ENCODE measurements at places on chromosomes 6 and 20.

DNA sequence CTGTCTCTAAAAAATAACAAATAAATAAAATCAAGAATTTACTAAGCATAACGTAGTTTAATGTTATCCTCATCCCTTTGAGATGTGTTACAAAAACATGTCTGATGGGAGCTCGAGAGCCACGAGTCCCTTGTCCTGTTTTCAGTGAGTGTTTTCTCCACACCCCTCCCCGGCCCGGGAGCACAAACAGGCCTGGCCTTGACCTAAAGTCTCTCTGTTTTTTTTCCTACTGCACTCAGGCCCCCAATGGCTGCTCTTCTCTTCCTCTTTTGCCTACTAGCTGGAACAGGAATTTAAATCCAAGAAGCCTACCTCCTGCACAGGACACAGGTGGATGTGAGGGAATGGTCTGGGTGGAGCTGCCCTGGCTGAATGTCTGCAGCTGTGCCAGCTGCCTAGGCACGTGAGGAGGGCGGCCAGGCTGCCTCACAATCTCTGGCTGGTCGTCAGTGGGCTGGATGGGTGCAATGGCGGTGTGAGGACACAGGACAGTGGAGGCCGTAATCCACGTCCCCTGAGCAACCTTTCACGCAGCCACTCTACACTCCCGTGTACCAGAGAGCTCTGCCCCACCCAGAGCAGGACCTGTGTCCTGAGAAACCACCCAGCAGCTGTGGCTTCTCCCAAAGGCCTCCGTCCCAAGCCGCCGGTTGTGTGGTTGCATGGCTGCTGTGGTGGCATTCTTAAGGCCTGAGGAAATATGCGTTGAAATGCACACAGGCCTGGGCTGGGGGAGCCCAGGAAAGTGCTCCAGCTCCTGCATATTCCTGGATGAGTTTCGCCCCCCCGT lies 117.5 kb downstream of the FAM120B start:
- no peak for DNase-seq

GRCh38 chr20:62570897-62571668 lies 71.2 kb upstream of the SLCO4A1 start:
- DNase-seq, result no peak

GRCh38 chr6:56628105-56628504 lies 14.6 kb downstream of the DST start:
- DNase-seq, result no peak

DNA sequence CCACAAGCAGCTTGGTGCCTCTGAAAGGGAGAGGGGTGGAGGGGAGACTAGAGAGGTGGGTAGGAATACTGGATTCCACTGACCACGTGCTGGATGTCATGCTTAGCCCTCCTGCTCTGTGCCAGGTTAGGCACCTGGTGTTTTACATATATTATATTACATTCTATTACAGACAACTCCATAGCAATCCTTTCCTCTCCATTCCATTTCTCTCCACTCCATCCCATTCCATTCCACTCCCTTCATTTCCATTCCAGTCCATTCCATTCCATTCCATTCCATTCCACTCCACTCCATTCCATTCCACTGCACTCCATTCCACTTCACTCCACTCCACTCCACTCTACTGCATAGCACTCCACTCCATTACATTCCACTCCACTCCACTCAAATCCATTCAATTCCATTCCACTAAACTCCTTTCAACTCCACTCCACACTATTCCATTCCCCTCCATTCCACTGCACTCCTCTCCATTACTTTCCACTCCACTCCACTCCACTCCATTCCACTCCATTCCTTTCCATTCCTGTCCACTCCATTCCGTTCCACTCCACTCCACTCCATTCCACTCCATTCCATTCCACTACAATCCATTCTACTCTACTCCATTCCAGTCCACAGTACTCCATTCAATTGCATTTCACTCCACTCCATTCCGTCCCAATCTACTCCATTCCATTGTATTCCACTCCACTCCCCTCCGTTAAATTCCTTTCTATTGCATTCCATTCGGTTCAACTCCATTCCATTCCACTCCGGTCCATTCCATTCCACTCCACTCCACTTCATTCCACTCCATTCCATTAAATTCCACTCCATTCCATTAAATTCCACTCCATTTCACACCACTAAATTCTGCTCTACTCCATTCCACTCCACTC lies 27.2 kb upstream of the DEFB125 start:
- DNase-seq, result no peak

DNA sequence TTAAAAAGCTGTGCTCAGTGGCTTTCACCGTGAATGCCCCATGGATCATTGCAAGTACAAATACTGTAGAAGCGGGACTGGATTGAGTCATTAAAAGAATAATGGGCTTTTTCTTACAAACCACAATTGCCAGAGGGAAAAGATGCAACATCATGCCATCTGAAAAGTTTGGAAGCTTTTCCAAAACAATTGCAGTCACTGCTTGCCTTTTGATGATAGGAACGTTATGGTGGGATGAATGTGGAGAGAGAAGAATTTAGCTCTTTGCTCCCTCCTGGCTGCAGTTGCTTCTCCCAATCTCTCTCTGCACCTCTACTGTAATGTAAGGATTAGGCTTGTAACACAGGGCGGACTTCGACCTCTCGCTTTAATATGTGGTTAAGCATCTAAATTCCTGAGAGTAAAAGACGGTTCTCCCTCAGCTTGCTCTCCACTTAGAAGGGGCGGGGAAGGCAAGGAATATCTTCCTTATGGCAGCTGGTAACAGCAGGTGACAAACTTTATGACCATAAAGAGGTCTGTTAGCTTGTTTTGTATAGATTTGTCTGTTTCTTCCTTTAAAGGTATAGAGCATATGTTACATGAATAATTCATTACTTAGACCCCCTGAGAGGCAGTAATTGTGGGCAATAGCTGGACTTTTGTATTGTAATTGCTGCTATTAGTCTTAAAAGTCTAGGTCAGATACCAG lies 376.1 kb downstream of the UTRN start:
- no peak for DNase-seq

- no peak for DNase-seq
Measured at GRCh38 chr6:24493945-24494820, 586 bp upstream of the ALDH5A1 start.

DNA sequence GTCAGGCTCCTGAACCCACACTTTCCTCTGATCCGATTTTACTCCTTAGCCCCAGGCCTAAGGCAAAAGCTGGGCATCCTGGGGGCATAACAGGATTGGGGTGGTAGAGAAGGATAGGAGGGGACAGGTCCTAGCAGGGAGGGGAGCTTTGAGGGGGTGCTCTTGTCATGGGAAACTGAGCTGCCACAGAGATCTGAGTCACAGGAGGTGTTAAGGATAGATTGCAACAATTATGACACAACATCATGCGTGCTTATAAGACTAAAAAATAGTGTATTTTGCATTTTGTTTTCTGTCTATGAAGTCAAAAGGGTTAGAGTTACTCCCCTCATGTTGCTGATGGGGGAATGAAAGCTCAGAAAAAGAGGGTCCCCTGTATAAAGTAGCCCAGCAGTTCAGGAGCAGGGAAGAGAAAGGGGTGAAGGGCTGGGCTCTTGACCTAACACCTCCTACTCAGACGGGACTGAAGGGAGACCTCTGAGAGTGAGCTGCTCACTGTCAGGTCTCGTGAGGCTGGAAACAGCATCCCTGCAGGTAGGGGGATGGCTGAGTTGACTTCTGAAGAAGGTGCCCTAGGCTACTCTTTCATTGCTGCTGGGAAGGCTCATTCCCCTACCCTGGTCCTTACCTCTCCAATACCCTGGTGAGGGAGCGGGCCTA lies 2.0 kb downstream of the GLP1R start:
- DNase-seq, result no peak

GRCh38 chr6:111347589-111347988 lies 135.4 kb downstream of the REV3L start:
- no peak for DNase-seq

GRCh38 chr6:1612299-1612973 lies 2.7 kb downstream of the FOXC1 start:
- no peak for DNase-seq
